ENCODE measurements at places on chromosomes 1 and 21.

DNA sequence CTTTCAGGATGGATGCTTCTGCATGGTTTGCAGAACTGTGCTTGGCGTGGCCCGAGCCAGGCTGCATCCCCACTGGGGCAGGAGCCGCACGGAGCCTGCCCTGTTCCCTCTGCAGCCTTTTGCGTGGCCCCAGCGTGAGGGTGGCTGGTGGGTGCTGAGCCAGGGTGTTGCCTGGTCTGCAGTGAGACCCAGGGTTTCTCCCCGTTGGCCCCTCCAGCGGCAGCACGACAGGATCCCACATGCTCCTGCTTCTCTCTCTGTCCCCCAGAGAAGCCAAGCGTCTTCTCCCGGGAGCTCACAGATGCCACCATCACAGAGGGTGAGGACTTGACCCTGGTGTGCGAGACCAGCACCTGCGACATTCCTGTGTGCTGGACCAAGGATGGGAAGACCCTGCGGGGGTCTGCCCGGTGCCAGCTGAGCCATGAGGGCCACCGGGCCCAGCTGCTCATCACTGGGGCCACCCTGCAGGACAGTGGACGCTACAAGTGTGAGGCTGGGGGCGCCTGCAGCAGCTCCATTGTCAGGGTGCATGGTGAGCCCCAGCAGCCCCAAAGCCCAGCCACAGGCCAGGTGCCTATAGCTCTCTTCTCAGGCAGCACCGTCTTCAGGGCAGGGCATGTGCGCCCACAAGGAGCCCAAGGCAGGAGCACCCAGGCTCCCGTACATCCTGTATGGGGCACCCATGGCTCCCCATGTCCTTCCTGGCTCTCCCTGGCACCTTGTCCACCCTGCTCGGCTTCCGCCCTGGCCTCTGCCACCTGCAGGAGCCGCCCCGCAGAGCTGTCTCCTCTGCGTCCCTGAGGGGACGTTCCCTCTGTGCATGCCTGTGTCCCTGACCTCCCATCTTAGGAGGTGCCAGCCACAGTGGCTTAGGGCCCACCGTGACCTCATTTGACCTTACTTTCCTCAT, 78.9 kb downstream of the OBSCN start:
- DNase-seq: peak; percentile 88

GRCh38 chr1:88982055-88982454, 10.4 kb downstream of the KYAT3 start:
- peak; percentile 46 for DNase-seq

- no peak for DNase-seq
Observed at GRCh38 chr1:8600336-8600735, 217.1 kb downstream of the RERE start.

DNA sequence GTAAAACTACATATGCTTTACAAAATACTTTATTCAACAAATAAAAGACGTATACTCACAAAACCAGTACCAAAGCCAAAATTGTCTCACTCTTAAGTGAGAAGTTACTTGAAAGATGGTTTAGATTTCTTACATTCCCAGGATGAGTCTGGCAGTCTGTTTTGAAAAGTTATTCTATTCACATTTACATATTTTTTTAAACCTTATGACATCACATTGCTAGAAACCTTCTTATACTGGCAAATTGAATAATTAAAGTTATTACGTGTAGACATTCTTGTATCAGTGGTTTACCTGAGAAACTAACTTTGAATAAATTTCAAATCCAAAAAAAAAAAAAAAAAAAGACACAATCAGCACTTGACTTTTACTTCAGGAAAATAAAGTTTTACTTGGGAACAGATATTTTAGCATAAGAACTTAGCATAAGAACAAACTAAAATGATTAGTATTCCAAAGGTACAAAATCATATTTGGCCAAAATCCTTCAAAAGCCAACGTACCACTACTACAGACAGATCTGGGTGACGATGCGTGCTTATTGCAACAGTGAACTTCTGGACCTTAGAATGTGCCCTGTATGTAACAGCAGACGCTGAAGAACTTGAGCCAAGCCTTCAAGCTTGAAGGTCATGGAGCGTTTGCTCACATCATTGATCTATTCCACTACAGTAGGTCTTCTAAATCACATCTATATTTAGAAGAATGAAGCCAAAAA, 2.5 kb downstream of the CDC42BPA start:
- peak; percentile 61 for DNase-seq

- DNase-seq: no peak
Observed at GRCh38 chr1:217673387-217673786, 42.2 kb downstream of the SPATA17 start.

- peak; percentile 63 for DNase-seq
Observed at GRCh38 chr21:41169701-41170100, 1.7 kb downstream of the BACE2 start.

GRCh38 chr1:245378745-245379144, 224.0 kb downstream of the KIF26B start:
- DNase-seq: no peak

DNA sequence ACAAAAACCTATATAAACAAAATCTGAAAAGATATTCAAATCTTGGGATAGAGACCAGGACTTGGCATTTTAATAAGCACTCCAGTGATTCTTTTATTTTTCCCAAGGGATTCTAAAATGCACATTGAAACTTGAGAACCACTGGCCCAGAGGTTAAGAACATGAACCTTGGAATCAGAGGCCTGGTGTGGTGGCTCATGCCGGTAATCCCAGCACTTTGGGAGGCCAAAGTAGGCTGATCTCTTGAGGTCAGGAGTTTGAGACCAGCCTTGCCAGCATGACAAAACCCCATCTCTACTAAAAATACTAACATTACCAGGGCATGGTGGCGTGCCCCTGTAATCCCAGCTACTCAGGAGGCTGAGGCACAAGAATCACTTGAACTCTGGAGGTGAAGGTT, 12.9 kb upstream of the CEP85 start:
- no peak for DNase-seq

- DNase-seq: no peak
Observed at GRCh38 chr21:15379776-15380175, 315.0 kb upstream of the NRIP1 start.

DNA sequence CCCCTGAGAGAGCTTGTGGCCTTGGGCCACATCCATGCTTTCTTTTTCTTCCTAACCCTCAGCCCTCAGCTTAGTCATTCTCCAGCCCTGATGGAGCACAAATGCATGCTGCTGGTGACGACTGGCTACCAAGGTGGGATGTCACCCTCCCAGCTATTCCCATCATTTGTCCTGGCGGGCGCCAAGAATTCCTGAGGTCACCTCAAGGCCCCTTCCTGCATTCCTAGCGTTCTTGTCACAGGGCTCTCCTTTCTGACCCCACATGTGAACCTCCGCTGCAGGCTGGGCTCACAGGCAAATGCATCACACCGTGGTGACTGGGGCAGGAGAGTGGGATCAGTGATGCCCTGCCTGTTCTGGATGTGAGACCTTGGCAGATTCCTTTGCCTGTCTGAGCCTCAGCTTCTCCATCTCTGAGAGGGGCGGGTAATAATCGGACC, 53.4 kb upstream of the IFFO2 start:
- DNase-seq: peak; percentile 89

DNA sequence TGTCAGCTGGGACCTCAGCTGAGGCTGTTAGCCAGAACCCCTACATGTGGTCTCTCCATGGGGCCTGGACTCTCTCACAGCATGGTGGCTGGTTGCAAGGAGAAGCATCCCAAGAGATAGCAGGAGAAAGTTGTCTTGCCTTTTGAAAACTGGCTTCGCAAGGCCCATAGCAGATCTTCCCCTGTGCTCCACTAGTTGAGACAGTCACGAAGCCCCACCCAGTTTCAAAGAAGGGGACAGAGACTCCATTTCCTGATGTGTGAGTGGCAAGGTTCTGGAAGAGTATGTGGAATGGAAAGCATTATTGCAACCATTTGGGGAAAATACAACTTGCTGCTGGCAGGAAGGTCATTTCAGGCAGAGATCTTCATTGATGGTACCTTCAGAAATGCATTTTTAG, 7.5 kb upstream of the CSRP1 start:
- no peak for DNase-seq

GRCh38 chr1:207429963-207430362, 24.2 kb upstream of the CR2 start:
- no peak for DNase-seq

Data from osteoblast (primary cell).